ENCODE measurements at places on chromosomes 2 and 18. TPM values are rescaled to one million over a fixed set of nuclear protein-coding genes. Genes with fewer than 3 reads are reported as not detected.

DNA sequence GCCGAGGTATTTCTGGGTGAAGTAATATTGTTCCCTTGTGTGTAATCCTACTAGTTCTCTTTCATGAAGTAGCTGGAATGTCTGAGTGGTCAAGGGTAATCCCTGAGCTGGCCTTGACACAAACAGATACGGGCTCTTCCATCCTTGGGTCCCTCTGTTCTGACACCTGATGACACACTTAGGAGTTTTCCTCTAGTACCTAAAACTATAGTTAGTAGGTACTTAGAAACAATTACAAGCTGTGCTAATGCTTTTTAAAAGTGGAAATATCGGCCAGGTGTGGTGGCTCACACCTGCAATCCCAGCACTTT, 59.2 kb upstream of the IL1R1 start:
- no peak for DNase-seq

- no peak for DNase-seq
Observed at GRCh38 chr2:207142461-207142860, 23.3 kb downstream of the KLF7 start.

DNA sequence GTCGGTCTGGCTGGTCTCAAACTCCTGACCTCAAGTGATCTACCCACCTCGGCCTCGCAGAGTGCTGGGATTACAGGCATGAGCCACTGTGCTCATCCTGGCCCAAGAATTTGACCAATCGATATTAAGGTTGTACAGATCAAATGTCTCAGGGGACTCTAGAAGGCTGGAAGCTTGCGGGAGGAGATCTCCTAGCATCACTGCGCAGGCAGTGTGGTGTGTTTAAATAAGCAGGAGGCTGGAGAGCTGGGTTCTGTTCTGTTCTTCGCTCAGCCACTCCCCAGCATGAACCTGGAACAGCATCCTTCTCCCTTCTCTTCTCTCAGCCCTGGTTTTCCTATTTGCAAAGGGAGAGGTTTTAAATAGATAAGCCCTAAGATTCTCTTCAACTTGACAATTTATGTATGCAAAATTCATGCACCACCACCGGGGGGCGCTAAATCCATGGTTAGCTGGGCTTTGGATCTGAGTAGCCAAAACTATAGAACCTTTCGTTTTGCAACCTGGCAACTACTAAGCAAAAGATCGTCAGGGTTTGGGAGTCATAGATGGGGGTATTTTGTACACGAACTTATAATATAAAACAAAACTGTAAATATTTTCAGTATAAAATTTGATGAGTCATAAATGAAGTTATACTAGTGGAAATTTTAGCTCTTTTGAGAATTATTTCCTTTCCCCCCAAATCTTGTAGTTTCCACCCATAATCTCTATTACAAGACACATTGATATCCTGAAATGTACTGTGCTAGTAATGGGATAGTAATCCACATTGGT, 60.6 kb downstream of the SLC16A14 start:
- DNase-seq = peak; percentile 85

GRCh38 chr2:84876369-84876768, 4.5 kb downstream of the TRABD2A start:
- peak; percentile 7 for DNase-seq

DNA sequence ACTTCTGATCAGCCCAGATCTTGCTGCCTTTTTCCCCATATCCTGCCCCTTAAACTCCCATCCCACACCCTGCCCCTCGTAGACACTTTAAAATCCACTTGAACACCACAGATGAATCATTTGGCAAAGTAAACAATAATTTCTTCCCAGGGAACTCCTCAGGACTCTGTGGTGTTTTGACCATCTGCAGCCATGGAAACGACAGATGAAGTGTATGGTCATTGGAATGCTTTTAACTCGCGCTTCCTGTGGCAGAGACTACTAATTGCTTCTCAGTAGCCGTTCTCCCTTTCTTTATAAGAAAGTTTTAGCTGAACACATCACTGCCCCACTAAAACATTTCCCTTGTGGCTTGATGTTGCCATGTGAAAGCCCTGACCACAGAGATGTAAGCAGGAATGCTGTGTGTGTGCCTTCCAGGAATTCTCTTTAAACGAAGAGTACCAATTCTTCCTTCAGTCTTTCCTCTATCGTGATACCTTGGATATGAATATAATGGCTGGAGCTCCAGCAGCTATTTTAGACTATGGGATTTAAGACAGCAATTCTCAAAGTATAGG, 92.7 kb upstream of the PARD3B start:
- peak; percentile 66 for DNase-seq

DNA sequence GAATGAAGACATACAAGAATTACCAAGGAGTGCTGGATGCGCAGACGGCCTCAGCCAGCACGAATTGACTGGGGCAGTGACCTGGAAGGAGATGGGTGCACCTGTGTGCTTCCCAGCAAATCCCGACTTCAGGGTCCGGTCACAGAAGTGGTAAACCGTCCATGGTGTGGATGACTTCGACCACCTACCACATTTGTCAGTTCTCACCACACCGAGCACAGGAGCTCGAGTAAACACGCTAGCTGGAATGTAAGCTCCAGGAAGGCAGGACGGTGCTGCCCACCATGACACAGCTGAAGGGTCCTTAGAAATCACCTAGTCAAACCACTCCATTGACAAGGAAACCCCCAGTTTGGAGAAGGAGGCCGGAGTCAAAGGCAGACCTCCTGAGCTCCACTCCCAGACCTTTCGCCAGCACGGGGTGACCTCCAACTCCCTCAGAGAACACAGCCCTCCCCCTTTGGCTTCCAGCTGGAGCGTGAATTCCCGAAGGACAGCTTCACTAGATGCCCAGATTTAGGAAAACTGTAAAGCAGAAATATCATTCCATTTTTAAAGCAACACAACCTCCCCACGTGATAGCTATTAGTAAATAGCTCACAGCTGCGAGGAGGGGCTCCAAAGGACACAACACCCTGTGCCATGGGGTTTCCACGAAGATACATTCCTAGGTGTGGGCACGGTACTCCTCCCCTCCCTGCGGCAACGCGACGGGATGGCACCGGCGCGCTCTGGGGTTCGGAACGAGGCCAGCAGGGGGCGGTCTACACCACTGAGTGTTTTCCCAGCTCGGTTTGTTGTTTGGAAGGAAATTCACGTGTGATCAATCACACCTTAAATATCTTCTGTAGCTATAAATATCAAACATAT, 34.1 kb upstream of the GNAL start:
- DNase-seq = no peak

DNA sequence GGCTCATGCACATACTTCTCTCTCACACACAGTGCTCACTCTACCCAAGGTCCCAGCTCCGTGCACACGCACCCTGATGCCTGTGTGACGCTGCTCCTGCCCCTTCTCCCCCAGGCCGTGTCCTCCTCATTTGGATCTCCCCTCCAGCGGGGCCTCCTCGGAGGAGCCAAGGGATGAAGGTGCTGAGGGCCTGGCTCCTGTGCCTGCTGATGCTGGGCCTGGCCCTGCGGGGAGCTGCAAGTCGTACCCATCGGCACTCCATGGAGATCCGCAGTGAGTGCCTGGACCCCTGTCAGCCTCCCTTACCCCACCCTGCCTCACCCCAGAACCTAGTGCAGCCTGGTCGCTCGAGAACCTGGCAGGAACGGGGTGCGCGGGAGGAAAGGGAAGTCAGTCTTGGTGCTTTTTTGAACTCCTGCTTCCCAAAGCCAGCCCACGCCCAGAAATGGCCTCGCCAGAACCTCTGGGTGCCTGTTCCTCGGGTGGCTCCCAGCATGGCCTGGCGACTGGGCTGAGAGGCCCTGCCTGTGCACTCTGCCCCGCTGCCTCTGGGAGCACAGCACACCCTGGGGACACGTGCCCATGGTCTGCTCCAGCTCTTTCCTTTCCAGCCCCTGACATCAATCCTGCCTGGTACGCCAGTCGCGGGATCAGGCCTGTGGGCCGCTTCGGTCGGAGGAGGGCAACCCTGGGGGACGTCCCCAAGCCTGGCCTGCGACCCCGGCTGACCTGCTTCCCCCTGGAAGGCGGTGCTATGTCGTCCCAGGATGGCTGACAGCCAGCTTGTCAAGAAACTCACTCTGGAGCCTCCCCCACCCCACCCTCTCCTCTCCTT, at the start of gene PRLH:
Gene PRLH (plus strand): TSS at position 174 of the 835 bp plus-strand sequence. CDS start 0 bp downstream, at position 174.
- no peak for DNase-seq

DNA sequence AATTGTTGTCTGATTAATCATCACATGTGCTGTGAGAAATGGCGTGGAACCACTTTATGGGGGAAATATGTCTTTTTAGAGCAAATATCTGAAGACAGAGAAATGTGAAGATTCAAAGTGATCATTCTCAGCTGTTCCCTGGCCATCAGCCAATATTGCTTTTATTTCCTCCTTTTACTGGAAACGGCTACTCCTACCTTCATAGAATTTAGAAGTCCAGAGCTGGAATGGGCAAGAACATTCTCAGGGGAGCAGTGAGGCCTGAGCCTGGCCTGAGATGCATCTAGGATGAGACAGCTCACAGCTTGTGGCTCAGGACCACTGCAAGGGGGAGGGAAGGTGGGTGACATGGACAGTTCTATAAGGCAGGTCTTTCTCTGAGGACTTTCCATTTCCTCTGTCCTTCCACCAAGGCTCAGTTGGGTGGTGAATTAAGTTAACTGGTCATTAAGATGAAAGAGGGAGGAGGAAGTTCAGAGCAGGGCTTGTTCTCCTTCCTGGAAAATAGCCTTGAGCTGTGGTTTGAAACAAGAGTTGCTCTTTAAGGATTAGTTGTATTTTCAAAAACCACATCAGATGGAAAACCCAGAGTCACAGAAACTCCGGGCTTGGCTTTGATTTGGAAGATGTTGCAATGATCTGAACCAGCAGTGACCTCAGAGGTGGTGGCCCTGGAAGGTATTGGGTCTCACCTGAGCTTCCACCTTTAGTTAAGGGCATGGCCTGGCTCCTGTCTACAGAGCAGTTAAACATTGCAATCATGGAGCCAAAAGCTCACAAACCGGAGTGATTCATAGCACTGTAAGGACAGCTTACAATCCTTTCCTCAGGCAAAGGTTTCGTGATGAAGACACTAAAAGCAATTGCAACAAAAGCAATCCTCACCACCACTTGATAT, 144.3 kb downstream of the VAPA start:
- no peak for DNase-seq

DNA sequence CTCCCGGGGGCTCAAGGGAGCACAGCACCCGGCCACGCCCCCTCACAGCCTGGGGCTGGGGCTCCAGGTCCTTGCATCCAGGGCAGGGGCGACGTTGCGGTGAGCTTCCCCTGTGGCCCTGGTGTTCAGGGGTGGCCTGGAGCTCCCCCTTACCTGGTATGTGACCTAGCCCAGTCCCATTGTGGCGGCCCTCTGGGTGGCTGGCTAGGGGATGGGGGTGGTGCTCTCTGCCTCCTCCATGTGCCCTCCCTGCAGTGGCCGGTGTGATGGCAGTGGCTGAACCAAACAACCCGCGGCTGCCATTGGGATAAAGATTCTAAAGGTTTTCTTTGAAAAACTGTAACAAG, 288.3 kb downstream of the RDH14 start:
- no peak for DNase-seq

The UGT1A4 gene
- not detected for total RNA-seq

The CD226 gene
- 0.22 TPM for total RNA-seq

The MYO3B gene
- not detected for total RNA-seq

The PLA2R1 gene
- total RNA-seq = 3.3 TPM
